ENCODE measurements at places on chromosomes 16 and 17.

DNA sequence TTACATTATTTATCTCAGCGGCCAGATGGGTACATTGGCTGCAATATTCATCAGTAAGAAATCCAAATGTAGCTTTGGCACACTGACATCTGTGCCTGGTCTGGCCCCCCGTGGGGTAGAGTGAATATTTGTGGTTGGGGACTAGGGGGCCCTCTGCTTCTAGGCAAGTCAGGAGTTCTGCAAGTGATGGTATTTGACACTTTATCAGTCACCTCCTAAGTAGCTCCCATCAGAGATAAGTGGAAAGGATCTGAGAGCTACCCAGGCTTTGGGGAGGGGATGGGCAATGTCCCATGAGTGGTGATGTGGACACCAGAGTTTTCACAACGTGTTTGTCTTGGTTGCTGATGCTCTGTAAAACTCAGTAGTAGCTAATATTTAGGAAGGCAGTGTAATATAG lies 609.9 kb upstream of the RBFOX1 start:
- DNase-seq: no peak

DNA sequence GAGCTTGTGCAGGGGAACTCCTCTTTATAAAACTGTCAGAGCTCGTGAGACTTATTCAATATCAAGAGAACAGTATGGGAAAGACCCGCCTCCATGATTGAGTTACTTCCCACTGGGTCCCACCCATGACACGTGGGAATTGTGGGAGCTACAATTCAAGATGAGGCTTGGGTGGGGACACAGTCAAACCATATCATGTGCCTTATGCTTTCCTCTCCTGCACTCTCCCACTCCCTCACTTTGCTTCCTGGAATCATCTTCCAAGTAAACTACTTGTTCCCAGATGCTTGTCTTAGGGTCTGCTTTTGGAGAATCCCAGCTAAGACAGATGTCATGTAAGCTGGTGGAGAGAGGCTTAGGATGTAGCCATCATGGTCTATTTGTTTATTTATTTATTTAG lies 271.2 kb downstream of the HAPSTR1 start:
- DNase-seq: no peak

GRCh38 chr17:1648173-1648962 lies 1.3 kb downstream of the RILP start:
- DNase-seq: no peak

- no peak for DNase-seq
These were observed 22.7 kb upstream of the KCNJ12 start for GRCh38 chr17:21353326-21354010.

- DNase-seq: no peak
These were observed 13.8 kb downstream of the GCGR start for GRCh38 chr17:81817758-81818147.

GRCh38 chr17:56798916-56799315 lies 34.8 kb downstream of the C17orf67 start:
- DNase-seq: no peak

Measured in stimulated activated CD4-positive, alpha-beta T cell treated with anti-CD3 and anti-CD28 coated beads, Interleukin-1b, Interleukin-23, amount 100 ng/mL, for 24 hours (primary cell).